Activated CD4-positive, alpha-beta T cell treated with anti-CD3 and anti-CD28 coated beads, Interleukin-2, amount 50 U/mL, for 1 hour (primary cell): ENCODE measurements at places on chromosomes 5 and 9.

- no peak for DNase-seq
Measured at GRCh38 chr5:95590880-95591279, 29.0 kb upstream of the GPR150 start.

GRCh38 chr5:173915310-173916014, 27.3 kb downstream of the CPEB4 start:
- no peak for DNase-seq

DNA sequence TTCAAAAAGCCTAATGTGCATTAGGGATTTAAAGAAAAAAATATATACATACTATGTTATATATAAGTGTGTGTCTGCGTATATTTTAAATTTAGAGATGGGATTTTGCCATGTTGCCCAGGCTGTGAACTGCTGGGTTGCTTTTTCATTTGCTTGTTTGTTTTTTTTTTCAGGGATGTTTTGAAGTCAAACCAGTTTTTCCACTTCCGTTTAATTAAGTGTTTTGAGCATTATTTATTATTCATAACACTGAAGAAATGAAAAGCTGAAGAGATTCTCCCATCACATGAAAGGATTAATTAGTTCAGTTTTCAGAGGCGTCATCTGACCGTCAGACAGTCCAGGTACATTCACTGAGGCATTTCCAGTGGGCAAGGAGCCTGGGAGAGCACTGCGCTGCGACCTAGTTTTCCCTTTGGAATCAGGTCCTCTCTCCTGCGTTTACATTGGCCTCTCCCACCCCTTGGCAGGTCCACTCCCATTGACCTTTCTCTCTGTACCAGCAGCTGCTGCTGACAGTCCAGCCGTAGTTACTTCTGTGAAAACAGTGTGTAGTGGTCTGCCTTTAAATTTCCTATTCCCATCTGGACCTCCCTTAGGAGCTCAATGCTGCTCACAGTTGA, 26.0 kb downstream of the ARRDC3 start:
- no peak for DNase-seq

DNA sequence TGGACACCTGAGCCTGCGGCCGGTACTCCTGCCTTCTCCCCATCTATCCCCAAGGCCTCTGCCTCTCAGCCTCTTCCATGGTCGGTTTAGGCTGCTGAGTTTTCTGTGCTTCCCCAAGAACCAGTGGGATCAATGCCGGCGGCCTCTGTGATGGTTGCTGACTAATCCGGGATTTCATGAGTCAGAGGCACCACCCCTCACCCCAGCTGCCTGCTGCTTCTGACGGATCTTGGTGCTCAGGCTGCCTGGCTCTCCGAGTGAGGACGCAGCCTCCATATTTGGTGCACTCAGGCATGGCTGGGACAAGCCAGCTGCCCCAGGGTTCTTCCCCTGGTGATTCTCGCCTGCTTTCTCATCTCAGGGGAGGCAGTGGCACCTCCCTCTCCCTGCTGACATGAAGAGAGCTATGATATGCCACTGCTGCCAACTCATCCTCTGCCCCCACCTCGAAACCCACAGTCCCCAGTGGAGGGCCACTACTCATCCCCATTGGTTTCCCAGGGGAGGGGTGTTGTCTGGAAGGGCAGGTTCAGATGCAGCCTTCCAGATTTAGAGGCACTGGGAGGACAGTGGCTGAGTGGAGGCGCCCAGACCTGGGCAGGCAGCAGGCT, 3.3 kb upstream of the MAN1B1 start:
- DNase-seq = no peak

DNA sequence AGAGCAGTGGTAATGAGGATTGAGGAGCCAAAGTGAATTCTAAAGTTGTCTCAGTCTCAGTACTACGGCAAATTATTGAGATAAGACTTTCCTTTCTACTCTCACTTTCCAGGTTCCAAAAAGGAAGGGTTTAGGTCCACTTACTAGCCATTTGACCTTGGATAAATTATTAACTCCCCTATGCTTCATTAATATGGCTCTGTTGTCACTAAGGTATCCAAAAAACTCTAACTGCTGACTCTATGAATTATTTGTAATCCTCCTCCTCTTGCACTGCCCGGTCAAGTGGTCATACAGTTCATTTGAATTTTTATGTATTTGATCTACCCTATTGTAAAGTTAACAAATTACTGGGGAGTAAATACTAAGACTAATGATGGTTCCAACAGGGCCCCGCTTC, 17.7 kb upstream of the UGCG start:
- DNase-seq = no peak

GRCh38 chr5:175873088-175873454, 1.7 kb downstream of the CPLX2 start:
- DNase-seq = peak; percentile 11
